Activated naive CD4-positive, alpha-beta T cell treated with anti-CD3 and anti-CD28 coated beads, Interleukin-2, amount 50 U/mL, for 16 hours (primary cell): ENCODE measurements at places on chromosomes 13 and 19.

DNA sequence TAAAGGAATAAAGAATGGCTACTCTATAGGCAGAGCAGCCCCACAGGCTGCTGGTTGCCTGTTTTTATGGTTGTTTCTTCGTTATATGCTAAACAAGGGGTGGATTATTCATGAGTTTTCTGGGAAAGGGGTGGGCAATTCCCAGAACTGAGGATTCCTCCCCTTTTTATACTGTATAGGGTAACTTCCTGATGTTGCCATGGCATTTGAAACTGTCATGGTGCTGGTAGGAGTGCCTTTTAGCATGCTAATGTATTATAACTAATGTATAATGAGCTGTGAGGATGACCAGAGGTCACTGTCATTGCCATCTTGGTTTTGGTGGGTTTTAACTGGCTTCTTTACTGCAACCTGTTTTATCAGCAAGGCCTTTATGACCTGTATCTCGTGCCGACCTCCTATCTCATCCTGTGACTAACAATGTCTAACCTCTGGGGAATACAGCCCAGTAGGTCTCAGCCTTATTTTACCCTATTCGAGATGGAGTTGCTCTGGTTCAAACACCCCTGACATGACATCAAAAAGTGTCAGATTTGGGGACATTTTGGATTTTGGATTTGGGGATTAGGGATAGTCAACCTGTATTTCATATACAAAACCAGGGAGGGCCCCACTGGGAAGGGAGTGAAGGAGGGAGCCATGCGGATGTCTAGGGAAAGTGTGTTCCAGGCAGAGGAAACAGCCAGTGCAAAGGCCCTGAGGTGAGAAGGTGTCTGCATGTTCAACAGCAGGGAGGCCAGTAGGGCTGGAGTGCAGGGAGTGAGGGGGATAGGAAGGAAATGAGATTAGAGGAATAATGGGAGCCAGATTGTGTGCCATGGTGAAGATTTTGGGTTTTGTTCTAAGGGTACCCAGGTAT lies 10.9 kb downstream of the FXYD5 start:
- DNase-seq = no peak

GRCh38 chr13:38308736-38309135 lies 40.9 kb upstream of the UFM1 start:
- no peak for DNase-seq

DNA sequence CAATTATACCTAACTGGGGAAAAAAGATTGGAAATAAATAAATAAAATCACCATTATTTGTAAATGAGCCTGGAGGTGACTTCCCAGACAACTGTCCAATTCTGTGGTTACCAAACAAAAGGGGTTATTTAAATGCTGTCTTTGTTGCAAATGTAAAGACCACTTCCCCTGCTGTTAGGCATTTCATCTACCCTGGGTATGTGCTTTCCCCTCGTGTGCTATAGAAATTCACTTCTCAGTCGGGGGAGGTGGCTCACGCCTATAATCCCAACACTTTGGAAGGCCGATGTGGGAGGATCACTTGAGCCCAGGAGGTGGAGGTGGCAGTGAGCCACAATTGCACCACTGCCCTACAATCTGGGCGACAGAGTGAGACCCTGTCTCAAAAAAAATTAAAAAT lies 101.9 kb upstream of the AKAP11 start:
- no peak for DNase-seq

DNA sequence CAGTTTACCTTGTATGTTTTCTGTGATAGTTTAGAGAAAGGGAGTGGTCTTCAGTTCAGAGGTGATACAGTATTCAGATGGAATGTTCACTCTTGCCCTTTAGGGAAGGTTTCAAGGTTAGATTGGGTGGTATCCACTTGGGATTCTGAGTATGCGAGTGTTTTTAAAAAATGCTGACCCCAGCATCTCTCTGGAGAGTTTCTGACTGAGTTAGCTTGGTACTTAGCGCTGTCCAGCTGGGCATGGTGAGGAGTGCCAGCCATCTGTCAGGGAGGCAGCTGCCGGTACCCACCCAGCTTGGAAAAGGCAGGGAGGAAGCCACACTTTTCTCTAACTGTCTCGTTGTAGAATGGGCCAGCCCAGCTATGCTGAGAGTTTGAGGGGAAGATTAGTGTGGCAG lies 63.3 kb downstream of the ARHGEF7 start:
- no peak for DNase-seq

- no peak for DNase-seq
Measured at GRCh38 chr13:93521307-93521706, 294.7 kb downstream of the GPC6 start.

- DNase-seq = no peak
Measured at GRCh38 chr19:40596608-40597328, 4.4 kb upstream of the LTBP4 start.

DNA sequence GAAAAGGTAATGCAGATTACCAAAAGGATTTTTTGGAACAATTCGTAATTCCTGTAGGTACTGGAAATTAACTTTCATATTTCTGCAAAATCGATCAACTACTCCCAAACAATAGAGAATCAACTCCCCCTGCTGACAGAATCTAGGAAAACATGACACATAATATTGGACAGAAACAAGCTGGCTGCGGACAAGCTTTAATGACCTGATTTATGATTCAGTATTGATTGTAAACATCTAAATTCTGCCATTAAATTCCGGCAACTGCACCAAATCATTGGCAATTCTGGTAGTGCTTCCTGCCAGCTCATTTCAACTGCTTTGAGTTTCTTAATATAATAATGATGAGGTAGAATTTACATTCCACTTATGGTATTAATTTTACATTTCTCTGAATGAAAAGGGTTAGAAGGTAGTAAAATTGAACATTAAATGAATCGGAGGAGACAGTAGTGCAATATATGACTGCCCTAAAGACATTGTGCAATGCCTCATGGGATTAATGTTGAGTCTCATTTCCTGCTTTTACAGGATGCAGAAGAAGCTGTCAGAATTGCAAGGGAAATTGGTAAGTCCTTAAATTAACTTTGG lies 146.5 kb downstream of the PCCA start:
- no peak for DNase-seq

- DNase-seq = peak; percentile 68
Measured at GRCh38 chr19:55179606-55180484, at the start of gene SYT5. Gene SYT5 (minus strand): TSS chr19:55180289. CDS start chr19:55179041, 1,248 bp downstream.

DNA sequence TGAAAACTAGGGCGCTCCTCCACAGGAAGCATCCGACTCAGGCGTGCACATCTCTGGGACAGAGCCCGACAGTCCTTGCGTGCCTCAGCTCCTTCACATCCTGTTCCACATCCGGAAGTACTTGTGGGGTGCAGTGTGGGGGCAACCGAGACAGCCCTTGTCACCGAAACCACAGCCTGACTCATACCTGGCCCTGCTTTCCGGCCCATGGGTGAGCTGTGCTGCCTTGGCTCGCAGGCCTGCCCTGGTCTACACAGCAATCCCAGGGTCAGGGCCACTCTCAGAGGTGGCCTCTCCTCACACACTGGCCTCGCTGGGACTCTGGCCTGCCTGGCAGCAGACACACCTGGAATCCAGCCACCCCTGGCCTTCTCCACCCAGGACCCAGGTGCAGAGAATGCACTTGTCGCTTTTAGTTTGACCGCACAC lies 100.4 kb downstream of the STK24 start:
- peak; percentile 80 for DNase-seq

DNA sequence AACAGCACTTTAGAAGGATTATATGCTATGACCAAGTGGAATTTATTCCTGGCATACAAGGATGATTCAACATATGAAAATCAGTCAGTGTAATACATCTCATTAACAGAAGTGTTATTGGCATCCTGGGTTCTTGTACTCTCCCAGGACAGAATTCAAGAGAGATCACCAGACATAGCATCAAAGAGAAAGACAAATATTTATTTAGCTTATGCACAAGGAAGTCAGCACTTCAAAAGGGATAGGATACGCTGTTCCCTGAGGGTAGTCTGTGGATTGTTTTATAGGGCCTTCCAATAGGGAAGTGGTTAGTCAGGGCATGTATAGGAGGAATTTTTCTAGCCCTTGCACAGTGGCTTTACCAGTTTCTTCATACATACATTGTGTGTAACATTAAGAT lies 1238.0 kb downstream of the PCDH17 start:
- DNase-seq = no peak
